ENCODE measurements at places on chromosomes 6 and 20.

DNA sequence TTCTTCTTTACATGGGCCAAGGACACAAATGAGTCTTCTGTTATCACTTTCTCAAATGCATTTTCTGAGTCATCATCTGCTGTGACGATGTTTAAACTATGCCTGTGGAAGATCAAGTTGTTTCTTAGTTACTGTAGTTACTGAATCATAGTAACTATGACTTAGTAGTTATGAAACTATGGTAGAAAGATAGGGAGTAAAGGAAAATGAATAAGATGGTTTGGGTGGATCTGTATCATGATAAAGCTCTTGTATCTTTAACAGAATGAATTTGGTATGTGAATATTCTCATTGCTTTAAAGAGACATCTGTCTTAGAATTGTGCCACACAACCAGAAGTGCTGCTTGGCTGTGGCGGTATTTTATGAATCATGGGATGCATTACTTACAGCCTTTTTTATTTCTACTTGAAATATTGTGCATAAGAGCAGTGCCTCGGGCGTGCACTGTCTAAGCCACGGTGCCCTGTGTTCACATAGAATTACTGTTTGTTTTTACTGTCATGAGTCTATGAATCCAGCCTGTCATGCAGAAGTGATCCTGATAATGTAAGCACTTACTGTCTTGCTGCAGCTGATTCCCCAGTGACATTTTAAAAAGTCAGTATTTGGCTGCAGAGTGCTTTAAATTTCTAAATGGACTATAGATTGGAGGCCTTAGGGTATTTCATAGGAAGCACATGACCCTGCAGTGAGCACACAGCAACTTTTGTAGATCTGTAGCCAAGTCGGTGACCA lies 215.2 kb downstream of the TMEM242 start:
- DNase-seq, result peak; percentile 98

- DNase-seq, result no peak
These were observed 295.6 kb downstream of the MAFB start for GRCh38 chr20:40393197-40394079.

GRCh38 chr6:136317021-136317694 lies 27.5 kb upstream of the BCLAF1 start:
- DNase-seq, result peak; percentile 69

GRCh38 chr6:134657751-134658527 lies 292.0 kb downstream of the ALDH8A1 start:
- peak; percentile 52 for DNase-seq

DNA sequence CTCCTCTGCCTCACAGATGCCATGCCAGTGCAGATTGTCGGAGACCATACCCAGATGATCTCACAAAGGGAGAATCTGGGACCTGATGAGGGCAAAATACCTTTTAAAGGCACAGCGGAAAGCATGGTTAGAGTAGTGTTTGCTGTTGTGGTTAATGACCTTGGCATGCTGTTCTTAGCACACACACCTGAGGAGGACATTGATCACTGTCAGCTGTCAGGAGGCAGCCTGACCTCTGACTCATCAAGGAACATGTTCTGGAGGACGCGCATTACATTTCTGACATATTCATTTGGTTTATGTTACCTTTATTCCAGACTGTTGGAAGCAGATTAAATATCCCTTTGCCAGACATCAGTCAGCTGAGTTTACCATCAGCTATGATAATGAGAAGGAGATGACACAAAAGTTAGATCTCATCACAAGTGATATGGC lies 57.1 kb downstream of the GOPC start:
- DNase-seq, result no peak

DNA sequence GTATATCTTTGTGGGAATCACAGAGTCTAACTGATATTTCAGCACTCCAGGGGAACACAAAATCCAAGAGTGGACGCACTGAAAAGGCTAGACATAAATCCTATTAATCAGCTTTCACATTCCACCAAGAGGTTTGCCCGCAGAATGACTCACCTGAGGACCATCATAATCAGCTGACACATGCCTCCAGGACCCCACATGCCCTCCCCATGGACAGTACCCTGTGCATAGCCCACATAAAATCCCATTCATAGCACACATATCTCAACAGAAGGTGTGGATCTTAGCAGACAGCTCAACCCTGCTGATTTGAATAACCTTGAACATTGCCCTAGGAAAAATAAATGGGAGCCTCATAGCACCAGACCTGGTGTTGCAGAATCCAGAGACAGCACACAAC lies 246.8 kb upstream of the TENT5A start:
- DNase-seq, result no peak

- peak; percentile 92 for DNase-seq
These were observed 121.5 kb upstream of the FOXQ1 start for GRCh38 chr6:1190366-1190765.

- DNase-seq, result no peak
These were observed 84.8 kb upstream of the SOX4 start for GRCh38 chr6:21508753-21509152.

DNA sequence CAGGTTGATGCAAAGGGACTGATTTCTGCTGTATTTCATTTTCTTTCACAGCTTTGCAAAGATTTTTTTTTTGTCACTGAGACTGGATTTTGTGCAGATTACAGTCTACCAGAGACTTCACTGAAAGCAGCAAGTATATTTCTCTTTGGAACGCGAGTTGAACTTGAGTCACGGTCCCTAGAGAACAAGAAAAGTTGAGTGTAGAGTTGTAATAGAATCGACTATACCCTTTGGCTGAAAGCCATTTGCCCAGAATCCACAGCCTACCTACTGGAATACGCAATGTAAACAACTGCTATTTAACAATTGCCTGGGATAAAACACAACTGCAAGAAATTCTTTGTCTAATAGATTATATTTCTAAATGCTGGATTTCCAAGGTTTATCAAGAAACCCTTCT lies 520.6 kb downstream of the HDGFL1 start:
- DNase-seq, result no peak

DNA sequence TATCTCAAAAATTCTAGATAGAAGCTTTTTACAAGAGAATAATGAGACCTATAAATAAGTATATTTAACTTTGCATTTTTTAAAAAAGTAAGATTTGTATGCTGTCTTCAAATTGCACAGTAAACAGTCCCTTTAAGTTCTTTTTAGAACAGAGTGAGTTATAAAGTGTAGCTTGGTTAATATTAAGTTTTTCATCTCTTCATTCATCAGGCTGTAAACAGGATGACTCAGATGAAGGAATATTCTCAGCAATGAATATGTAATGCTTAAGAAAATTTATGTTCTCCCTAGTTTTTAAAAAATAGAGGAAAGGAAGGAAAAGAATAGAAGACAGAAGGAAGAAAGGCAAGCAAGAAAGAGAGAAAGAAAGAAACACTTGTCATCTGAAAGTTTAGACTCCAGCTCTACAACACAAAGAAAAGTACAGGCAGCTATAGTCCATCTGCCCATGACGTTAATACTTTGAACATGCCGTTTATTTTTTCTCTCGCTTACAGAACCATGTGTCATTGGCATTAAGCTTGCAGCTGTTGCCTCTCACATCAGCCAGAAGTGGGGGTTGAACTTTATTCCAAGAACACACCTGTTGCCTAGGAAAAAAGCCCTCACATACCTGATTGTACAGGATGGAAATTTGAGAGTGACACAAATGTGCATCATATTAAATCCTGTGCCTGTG lies 36.1 kb downstream of the CAP2 start:
- peak; percentile 63 for DNase-seq
